NAMALWA (cell line): ENCODE measurements at places on chromosomes 7 and 10.

- no peak for DNase-seq
These were observed 1263.5 kb upstream of the AUTS2 start for GRCh38 chr7:68334636-68335272.

DNA sequence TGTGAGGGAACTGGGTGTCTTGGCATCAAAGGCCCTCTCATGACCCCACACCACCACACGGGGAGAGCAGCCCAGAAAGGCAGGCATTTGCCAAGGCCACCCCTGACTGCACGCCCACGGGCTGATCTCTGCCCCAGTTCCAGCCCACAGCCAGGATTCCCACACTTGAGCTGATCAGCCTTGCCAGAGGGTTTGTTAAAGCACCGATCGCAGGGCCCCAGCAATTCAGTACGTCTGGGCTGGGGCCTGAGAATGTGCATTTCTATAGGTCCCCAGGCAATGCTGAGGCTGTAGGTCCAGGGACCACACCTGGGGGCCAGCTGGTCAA is 103.9 kb downstream of the TNS3 start:
- DNase-seq: no peak

DNA sequence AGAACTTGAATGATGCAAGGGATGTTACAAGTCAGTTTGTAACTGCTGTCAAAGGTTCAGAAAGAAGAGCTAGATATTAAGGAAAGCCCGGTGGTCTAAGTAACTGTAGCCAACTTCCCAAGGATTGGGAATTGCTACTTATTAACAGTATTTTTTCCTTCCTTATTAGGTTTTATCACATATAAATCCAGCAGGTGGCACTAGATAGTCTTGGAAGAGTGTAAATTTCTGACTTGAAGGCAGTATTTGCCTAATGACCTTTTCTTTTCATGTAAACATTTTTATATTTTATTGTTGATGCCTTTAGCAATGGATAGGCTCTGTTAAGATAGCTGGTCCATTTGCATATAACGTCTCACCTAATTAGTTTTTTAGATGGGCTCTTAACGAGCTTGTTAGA is 51.2 kb downstream of the ANLN start:
- DNase-seq: peak; percentile 40

GRCh38 chr10:63822496-63822895 is 301.3 kb downstream of the REEP3 start:
- no peak for DNase-seq

GRCh38 chr7:13910805-13911551 is 78.5 kb downstream of the ETV1 start:
- no peak for DNase-seq

- no peak for DNase-seq
These were observed at the start of gene C10orf90 for GRCh38 chr10:126670056-126670894. TSS of gene C10orf90 (minus strand) at chr10:126670693. CDS start at chr10:126670480, 213 bp downstream.

DNA sequence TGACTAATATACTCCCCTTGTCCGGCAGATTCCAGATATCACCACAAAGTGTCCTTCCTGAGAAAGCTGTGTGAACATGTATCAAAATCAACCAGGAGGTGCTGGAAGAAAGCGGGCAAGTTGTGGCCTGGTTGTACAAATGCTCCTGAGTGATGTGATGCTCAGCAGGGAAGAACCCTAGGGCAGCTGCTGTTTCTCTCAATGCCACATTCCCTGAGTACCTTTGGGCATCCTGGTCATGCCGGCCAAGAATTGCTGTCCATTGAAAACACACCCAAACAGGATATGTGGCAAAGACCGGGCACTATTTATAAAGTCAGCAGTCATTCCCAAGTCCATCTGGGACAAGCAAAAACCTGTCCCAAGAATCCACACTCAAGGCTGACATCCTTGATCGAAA is 7.8 kb upstream of the ADCY1 start:
- DNase-seq: no peak
